Fibroblast of skin of abdomen (primary cell): ENCODE measurements at places on chromosomes 6 and 20.

GRCh38 chr6:10271982-10272381 lies 142.9 kb downstream of the TFAP2A start:
- DNase-seq, result no peak

- DNase-seq, result peak; percentile 66
These were observed 59.3 kb downstream of the KIF6 start for GRCh38 chr6:39665861-39666260.

DNA sequence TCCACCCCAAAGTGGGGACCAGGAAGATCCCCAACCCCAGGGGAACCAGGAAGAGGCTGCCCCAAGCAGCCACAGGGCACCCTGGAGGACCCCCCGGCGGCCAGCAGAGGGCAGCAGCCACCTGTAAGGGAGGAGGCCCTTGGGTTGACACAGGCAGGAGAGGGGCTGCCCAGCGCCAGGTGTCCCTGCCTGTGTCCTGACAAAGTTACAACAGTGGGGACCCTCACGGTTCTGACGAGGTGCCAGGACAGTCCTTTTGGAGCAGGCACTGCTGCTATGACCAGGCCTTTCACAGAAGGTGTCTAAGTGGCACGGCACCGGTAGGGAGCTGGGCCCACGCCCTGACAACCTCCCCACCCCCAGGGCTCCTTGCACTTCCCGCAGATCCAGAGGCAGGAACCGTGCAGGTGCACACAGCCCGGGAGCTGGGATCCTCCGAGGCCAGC lies 176.7 kb downstream of the BMP7 start:
- DNase-seq, result peak; percentile 35

DNA sequence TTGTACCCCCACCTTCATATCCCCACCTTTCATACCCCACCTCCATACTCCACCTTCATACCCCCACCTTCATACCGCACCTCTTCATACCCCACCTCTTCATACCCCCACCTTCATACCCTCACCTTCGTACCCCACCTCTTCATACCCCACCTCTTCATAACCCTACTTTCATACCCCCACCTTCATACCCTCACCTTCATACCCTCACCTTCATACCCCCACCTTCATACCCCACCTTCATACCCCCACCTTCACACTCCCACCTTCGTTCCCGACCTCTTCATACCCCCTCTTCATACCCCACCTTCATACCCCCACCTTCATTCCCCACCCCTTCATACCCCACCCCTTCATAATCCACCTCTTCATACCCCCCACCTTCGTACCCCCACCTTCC lies 92.9 kb upstream of the NAA20 start:
- DNase-seq, result no peak

GRCh38 chr20:10110151-10110550 lies 75.4 kb downstream of the ANKEF1 start:
- peak; percentile 57 for DNase-seq

DNA sequence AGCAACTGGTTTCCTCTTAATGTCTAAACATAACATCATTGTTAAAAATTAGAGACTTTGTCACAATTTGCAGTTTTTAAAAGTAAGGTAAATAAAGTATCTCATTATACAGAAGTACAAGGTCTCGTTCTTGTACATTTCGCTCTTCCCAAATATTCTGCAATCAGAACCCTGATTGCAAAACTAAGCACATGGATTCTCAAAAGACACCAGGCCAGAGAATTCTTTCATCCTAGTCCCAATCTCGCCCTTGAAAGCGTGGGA lies 355 bp upstream of the AKAP7 start:
- no peak for DNase-seq
